Ovary (tissue), 10 donors: ENCODE measurements at places on chromosomes 5 and 9. TPM values are rescaled to one million over a fixed set of nuclear protein-coding genes. Genes with fewer than 3 reads are reported as not detected.

Gene LCN2
- total RNA-seq = 3.6 TPM

Gene CAAP1
- total RNA-seq = 10.7 TPM

Gene FABP6
- total RNA-seq = 10.6 TPM

Gene FXN
- 29.2 TPM for total RNA-seq

Gene SPATA24
- 3.2 TPM for total RNA-seq

Gene ADGRD2
- total RNA-seq = not detected

Gene CAVIN4
- total RNA-seq = not detected

Gene WNT8A
- not detected for total RNA-seq

Gene MYMK
- not detected for total RNA-seq

Gene MRPL41
- total RNA-seq = 53.8 TPM

Gene PTGS1
- 2.1 TPM for total RNA-seq

Gene KCNV2
- total RNA-seq = not detected

Gene SLC36A2
- not detected for total RNA-seq

Gene PCDHGA3
- total RNA-seq = 5.4 TPM

Gene ADAMTSL1
- total RNA-seq = 1.2 TPM

Gene COL23A1
- total RNA-seq = 0.72 TPM

Gene ZNF346
- 27.7 TPM for total RNA-seq

Gene ARL15
- total RNA-seq = 19.0 TPM

Gene DCTN3
- 56.4 TPM for total RNA-seq

Gene TTC39B
- 16.5 TPM for total RNA-seq

Gene FOXI1
- total RNA-seq = not detected

Gene IL7R
- 3.6 TPM for total RNA-seq

Gene PCDHGB2
- total RNA-seq = 7.4 TPM
